ENCODE measurements at places on chromosomes 1 and 21. TPM values are rescaled to one million over a fixed set of nuclear protein-coding genes. Genes with fewer than 3 reads are reported as not detected.
A peak's percentile ranks its signal among the peaks of the same experiment; 100 is the strongest.

HP1BP3 gene
- polyA plus RNA-seq = 286 TPM

MRPL39 gene
- 39.0 TPM for polyA plus RNA-seq

GUCA2A gene
- polyA plus RNA-seq = not detected

WNT3A gene
- polyA plus RNA-seq = 0.09 TPM

LMX1A gene
- polyA plus RNA-seq = not detected

SPATA21 gene
- 0.12 TPM for polyA plus RNA-seq

SYCP1 gene
- polyA plus RNA-seq = 0.32 TPM

CAPN9 gene
- 0.57 TPM for polyA plus RNA-seq

TEX35 gene
- 0.23 TPM for polyA plus RNA-seq

TSACC gene
- 2.2 TPM for polyA plus RNA-seq

LCE1C gene
- polyA plus RNA-seq = not detected

CRP gene
- not detected for polyA plus RNA-seq

- DNase-seq = no peak
Measured at GRCh38 chr1:187721216-187721615, 892.5 kb downstream of the PLA2G4A start.

DNA sequence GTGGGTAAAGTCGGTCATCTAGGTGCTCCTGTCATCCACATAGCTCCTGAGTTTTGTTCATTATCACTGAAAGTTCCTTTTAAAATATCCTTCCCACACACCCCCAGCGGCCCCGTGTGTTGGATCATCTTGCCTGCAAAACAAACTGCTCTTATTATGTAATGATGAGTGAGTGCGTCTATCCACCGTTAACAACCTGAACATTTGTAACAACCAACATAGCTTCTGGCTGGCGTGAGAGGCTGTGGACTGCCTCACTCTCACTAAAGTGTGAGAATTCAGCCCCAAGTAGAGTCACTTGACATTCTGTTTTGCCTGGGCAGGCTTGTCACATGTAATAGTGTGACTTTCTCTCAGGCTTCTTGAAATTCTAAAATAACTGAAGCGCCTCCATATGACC is 14.5 kb upstream of the KCNA2 start:
- no peak for DNase-seq

GRCh38 chr1:113201560-113201959 is 128.6 kb downstream of the LRIG2 start:
- no peak for DNase-seq

- no peak for DNase-seq
Measured at GRCh38 chr1:102262994-102263393, 266.3 kb upstream of the OLFM3 start.

- no peak for DNase-seq
Measured at GRCh38 chr1:64114012-64114525, 89.4 kb upstream of the UBE2U start.

- no peak for DNase-seq
Measured at GRCh38 chr1:22689505-22689904, 21.1 kb upstream of the EPHB2 start.

DNA sequence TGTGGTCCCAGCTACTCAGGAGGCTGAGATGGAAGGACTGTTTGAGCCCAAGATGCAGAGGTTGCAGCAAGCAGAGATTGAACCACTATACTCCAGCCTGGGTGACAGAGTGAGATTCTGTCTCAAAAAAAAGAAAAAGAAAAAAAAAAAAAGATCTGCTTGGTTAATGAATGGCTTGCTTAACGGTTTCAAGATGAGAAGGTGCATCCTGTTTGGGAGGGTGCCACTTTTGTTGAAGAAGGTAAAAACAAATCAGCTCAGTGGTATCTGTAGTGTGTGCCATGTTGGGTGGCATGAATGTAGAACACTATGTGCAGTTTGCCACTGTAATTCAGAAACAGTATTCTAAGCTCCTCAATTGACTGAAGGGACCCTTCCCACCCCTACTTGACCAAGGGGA is 94.9 kb upstream of the ETV3 start:
- no peak for DNase-seq

GRCh38 chr1:65434760-65435159 is 14.3 kb downstream of the LEPR start:
- no peak for DNase-seq

DNA sequence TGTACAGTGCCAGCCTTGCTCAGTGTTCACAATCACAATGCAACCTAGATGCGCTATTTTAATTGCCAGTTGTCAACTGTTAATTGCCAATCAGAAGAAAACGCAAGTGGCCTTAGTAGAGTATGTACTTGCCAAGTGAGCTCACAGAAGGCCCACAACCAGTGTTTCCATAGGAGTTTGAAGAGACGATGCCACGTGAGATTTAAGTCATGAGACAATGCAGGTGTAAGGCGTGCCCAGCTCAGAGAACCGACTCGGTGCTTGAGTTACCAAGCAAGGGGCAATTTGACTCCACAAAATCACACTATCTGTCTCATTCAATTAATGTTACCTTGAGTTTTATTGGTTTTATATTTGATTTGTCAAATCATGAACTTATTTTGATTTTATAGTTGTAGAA is 65.6 kb downstream of the TEX35 start:
- no peak for DNase-seq

GRCh38 chr1:62247391-62248168 is 52.9 kb downstream of the L1TD1 start:
- no peak for DNase-seq

- no peak for DNase-seq
Measured at GRCh38 chr21:34989337-34990151, 59.6 kb downstream of the RUNX1 start.

GRCh38 chr1:92081031-92081430 is 886 bp downstream of the BTBD8 start:
- DNase-seq = no peak

DNA sequence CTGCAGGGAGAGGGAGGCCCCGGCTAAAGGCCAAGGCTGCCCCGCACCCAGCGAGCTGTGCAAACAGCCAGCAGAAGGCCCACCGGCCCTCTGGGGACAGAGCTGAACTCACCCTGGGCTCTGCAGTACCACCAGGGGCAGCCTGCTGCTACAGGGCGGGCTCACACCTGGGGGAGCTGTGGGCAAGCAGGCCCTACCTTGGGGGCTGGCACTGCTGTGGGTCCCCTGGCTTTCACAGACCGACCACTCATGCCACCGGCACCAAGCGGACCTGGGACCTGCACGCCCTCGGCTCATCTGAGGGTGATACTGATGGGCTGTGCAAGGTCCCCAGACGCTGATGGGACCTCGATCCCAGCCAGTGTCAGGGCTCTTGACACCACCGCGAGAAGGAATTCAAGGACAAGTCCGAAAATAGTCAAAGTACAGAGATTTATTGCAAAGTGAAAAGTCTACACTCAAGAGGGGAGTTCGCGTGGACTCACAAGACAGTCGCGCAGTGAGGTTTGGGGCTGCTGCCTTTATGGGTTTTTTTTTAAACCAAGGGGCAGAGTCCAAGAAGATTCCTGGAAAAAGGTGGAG is 61.0 kb upstream of the ADARB1 start:
- no peak for DNase-seq

GRCh38 chr1:234629026-234629425 is 19.0 kb upstream of the IRF2BP2 start:
- DNase-seq = no peak

GRCh38 chr21:28099001-28099705 is 893.5 kb downstream of the LTN1 start:
- peak; percentile 19 for DNase-seq

GRCh38 chr21:28308516-28308915 is 684.2 kb downstream of the LTN1 start:
- DNase-seq = no peak

GRCh38 chr1:244652623-244653438 is at the start of gene DESI2:
Gene DESI2, plus strand, starts transcription at chr1:244653126. Its CDS starts 188 bp downstream, at chr1:244653314.
- DNase-seq = peak; percentile 98

- DNase-seq = no peak
Measured at GRCh38 chr1:91325456-91325855, 79.2 kb downstream of the HFM1 start.

GRCh38 chr21:27423038-27423437 is 456.1 kb upstream of the ADAMTS5 start:
- DNase-seq = no peak

- DNase-seq = no peak
Measured at GRCh38 chr1:232622981-232623380, 7.0 kb downstream of the SIPA1L2 start.

- DNase-seq = no peak
Measured at GRCh38 chr1:9284061-9284460, 8.6 kb upstream of the SPSB1 start.

DNA sequence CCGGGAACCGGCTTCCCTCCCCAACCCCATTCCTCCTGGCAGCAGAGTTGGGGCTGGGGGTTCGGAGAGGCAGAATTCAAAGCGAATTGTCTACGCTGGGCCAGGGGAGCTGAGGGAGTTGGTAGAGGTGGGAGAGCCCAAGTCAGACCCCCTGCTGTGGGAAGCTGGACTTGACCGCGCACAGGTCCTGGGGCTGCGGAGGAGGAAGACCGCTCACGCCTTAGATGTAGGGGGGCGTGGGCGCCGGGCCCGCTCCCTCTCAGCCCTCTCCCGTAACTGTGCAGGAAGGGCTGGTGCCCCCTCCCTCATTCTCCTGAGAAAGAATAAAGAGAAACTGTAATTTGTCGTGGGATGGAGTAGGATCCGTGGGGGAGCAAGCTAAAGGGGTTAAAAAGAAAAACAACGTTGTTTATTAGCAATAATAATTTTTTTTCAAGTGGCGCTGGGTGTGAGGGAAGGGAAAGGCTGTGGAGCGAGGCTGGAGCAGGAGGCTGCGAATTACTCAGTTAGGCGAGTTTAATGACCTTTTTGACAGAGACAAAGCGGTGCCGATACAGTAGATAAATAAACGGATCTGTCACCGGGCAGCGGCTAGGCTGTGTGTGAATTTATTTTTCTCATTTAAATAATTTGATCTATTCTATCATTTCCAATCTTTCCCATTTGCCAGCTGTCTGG is 838 bp upstream of the GRIK3 start:
- DNase-seq = no peak

DNA sequence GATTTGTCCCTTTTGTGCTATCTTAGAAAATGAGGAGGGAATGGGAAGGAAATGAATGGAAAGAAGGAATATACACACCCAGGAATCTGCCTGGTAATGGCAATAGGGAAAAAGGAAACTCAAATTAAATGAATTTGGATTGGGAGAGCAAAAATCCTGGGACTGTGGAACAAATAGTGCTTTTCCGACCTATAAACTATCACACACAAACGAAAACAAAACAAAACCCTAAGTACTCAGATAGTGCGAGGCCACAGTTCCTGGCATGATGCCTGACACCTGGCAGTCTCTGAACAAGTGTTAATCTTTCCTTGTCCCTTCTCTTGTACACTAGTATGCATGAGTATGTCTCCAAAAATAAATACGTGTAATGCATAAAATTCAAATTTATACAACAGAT is 319.8 kb upstream of the SPAG17 start:
- no peak for DNase-seq

GRCh38 chr1:110455151-110455550 is 4.2 kb downstream of the PROK1 start:
- no peak for DNase-seq

GRCh38 chr1:212951126-212951946 is 995 bp downstream of the VASH2 start:
- no peak for DNase-seq

- no peak for DNase-seq
Measured at GRCh38 chr1:111644506-111644905, 24.9 kb downstream of the RAP1A start.

DNA sequence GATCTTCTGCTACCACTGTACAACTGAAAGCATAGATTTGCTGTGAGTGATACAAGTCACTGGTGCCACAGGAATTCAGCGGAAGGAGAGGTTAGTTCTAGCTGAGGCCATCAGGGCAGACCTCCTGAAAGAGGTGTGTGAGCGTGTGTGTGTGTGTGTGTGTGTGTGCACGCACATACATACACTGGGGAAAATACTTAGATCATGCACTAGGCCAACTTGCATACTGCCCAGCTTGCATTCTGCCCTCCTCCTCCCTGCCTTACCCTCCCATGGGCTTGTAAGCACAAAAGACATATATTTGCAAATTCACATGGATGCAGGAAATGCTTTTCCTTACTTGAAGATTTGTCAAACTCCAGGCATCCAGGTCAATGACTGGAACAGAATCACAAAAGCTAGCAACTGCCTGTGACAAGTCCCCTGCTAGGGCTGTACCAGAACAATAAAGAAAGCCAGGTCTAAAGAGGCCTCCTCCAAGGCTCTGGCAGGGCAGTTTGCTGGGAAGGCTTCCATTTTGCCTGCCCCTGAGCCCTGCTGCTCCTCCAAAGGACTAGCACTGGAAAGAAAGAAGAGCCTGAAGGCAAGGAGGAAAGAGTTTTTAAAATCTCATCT is 23.2 kb downstream of the PLEKHA6 start:
- no peak for DNase-seq

- no peak for DNase-seq
Measured at GRCh38 chr1:218991089-218991488, 182.6 kb upstream of the LYPLAL1 start.

DNA sequence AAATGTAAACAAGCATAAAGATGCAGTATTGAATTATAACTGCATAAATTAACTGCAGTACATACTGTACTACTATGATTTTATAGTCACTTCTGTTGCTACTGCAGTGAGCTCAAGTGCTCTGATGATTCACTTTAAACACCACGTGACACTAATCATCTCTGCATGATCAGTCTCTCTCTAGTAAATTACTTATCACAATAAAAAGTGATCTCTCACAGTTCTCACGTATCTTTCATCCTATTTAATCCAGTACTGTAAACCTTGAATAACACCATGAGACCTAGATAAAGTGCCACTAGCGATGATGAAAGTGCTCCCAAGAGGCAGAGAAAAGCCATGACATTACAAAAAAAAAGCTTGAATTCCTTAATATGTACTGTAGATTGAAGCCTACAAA is 1242.0 kb downstream of the AMY1C start:
- no peak for DNase-seq

DNA sequence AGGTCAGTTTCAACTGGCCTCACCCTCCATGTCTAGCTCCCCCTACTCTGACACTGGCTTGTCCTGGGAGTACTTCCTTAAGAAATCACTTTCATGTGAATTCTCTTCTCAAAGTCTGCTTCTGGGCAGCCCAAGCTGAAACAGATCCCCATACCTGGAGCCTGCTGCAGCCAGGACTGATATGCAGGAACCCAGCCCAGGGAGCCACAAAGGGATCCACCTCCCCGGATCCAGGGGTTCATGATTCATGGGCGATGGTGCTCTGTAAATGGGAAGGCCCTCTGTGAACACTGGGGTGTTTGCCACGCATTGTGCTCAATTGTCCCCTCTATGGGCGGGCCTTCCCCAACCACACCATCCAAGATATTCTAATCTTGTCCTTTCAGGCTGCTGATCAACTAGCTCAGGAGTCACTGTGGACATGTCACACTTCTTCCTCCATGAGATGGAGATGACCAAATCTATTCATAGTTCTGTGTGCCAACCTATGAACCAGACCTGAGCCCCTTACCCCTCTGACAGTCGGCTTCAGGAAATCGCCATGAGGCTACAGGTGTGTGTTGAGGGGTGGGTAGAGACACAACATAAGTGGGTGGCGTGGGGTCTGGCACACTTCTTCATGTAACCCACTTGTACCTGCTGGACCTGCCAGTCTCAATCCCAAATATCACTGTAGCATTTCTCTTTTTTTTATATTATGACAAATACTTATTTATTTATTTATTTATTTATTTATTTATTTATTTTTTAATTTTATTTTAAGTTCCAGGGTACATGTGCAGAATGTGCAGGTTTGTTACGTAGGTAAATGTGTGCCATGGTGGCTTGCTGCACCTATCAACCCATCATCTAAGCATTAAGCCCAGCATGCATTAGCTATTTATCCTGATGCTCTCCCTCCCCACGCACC is 41.8 kb downstream of the RUNX3 start:
- no peak for DNase-seq

GRCh38 chr1:64139877-64140276 is 63.5 kb upstream of the UBE2U start:
- no peak for DNase-seq

GRCh38 chr1:205535096-205535495 is 30.6 kb downstream of the CDK18 start:
- no peak for DNase-seq

All from left renal pelvis (tissue), 4 donors.